ENCODE measurements at places on chromosomes 4 and X.

GRCh38 chrX:139086246-139086645 lies 374.7 kb upstream of the FGF13 start:
- no peak for DNase-seq

DNA sequence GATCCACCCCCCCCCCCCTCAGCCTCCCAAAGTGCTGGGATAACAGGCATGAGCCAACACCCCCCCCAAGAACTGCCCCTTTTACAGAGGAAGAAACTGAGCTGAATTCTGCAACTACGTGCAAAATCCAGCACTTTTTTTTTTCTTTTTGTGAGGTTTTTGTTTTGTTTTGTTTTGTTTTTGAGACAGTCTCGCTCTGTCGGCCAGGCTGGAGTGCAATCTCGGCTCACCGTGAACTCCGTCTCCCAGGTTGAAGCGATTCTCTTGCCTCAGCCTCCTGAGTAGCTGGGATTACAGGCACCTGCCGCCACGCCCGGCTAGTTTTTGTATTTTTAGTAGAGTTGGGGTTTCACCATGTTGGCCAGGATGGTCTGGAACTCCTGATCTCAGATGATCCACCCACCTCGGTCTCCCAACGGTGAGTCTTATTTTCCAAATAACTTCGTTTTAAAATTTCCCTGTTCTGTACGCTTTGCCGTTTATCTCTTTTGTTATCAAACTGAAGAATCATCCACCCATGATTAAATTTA lies 4.9 kb downstream of the CRLF2 start:
- no peak for DNase-seq

GRCh38 chr4:151025759-151026158 lies 10.7 kb upstream of the LRBA start:
- no peak for DNase-seq

DNA sequence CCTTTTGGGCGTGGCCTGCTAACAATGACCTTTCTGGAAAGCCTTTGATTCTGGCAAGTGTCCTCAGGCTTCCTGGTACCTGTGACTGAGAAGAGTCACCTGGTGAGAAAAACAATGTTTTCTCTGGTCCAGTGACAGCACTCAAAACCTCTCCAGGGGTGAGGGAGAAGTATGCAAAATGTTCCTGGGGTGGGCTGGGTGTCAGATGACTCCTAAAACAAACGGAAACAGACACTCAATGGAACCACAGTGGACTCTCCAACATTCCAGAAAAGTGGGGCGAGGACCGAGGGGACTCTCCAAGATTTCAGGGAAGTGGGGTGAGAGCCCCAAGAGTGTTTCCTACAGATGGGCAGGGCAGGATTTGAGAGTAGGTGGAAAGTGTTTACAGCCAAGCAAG lies 69.5 kb downstream of the ANAPC4 start:
- no peak for DNase-seq

DNA sequence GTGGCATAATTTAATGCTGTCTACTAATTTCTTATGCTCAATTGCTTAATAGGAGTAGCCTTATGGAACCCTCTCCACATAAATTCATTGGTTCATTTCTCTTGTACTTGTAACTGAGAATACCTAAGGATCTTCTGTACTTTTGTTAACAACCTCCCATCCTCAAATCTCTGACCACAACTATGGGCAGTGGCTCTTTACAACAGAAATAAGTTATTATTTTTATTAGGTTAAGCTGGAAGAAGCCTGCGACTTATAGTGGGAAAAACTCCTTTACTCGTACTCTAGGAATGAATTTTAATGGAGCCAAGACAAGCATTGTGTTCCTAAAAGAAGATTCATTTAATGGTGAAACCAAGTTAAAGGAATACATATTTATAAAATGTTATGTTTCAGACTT lies 337.1 kb upstream of the CTSO start:
- no peak for DNase-seq

DNA sequence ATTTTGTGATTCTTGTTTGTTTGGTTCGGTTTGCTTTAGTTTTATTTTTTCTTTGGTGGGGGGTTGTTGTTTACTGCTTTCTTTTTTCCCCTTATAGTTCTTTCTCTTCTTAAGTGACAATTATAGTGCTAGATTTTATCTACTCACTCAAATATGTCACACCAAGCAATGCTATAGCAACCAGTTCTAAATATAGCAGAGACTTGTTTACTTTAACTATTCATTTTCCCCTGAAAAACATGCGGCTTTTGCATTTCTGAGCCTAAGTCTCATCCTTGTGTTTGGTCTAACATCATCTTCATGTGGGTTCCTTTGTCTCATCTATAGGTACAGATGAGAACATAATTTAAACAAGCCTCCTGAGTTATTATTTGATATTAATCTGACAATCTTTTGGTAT lies 676.6 kb downstream of the FAT4 start:
- DNase-seq, result no peak

All from stimulated activated CD8-positive, alpha-beta memory T cell treated with anti-CD3 and anti-CD28 coated beads, Interleukin-7, amount 100 ng/mL, for 1 hour (primary cell).